Stimulated activated CD4-positive, alpha-beta T cell treated with anti-CD3 and anti-CD28 coated beads, Interleukin-15, amount 100 ng/mL, for 1 hour (primary cell): ENCODE measurements at places on chromosomes 2 and 18.

DNA sequence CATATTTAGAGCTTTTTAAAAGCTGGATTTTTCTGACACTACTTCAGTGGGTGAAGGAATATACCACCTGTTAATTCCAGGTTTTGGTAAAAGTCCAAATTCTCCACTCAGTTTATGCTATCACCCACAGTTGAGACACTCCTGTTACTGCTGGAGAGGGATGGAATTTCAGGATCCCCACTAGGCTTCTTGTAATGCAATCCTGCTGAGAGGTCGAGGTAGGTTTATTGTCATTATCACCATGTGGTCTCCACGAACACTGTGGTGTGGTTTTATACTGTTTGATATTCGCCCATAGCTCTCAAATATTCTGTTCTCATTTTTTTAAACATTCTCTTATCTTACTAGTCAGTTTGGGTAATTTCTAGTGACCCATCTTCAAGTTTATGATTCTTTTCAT, 167.9 kb downstream of the CCDC102B start:
- DNase-seq: no peak

DNA sequence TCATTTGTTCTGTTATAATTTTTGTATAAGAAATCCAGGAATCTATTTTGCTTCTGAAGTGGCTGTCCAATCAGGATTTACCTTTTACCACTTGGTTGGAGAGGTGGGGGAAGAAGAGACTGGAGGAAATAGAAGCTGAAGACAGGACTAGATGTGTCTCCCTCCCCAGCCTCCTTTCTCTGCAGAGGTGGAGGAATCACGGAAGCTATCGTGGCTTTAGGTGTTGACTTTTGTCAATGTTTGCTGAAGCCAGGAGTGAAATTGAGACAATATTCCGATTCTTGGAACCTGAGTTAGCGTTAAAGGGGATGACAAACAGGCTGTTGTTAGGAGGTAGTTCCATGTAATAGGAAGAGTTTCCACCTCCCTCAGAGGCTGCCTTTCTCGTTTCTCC, 43.5 kb downstream of the PDCL3 start:
- DNase-seq: no peak

GRCh38 chr2:229641676-229642075, 72.7 kb downstream of the DNER start:
- no peak for DNase-seq

- DNase-seq: no peak
Observed at GRCh38 chr2:107303964-107304363, 418.0 kb upstream of the ST6GAL2 start.

DNA sequence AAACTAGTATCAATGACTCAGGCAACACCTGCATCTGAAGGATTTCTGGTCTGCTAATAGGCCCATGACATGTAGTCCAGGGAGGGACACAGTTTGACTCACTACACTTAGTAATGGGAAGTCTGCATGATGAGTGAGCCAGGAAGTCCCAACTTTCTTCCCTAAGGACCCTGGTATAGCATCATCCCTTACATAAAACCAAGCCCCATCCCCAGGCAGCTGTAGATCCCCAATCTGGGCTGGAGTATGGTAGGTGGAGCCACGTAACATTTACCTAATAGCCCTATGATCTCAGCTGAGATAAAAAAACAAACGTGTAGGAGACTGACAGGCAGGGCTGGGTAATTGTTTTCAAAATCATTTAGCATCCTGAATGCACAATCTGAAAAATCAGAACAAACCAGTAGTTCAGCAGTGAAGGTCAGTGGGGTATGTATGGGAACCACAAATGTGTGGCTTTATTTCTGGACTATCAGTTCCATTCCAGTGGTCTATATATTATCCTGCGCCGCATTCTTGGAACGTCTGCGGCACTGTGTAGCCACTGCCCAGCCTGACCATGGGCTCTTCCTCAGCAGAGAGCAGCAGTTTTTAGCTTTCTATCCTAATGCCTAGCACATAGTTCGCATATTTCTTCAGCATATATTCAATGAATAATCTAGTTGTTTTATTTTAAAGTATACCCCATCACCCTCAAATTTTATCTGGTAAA, 33.5 kb downstream of the EPB41L3 start:
- DNase-seq: no peak

- no peak for DNase-seq
Observed at GRCh38 chr2:28021898-28022297, 131.4 kb downstream of the BABAM2 start.

DNA sequence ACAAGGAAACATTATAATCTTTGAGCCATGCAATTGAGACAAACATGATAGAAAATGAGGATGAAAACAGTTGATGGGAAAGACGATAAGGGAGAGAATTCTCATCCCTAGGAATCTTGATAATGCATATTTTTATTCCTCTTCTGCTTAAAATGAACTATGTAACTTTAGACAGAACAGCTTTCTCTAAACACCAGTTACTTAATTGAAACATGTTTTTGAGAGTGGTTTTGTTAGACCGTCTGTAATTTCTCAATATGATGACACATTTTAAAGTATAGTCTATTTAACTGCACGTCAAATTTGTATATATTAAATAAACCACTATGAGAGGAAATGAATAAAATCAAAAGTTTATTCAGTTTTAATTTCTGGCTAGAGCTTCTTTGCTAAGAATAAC, 1453.9 kb upstream of the NXPH2 start:
- DNase-seq: no peak

GRCh38 chr2:133194777-133195335, 373.4 kb downstream of the NCKAP5 start:
- DNase-seq: no peak

GRCh38 chr18:77433076-77433475, 183.4 kb downstream of the GALR1 start:
- no peak for DNase-seq

DNA sequence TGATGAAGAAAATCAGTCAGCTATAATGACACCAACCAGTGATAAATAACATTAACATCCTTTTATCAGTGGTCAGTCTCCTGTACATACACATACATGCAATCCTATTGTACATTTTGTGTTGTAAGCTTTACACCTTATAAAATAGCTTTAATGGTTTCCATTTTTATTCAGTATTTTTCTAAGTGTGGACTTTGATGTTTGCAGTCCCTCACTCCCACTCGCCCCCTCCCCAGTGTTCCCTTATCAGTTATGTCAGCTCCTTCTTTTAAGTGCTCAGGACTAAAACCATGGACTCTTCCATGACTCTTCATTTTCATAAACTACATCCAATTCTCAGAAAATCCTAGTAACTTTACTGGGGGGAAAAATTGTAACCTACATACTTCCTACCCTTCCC, 713.0 kb downstream of the LRRTM4 start:
- no peak for DNase-seq

GRCh38 chr18:62396381-62396780, 71.3 kb downstream of the TNFRSF11A start:
- DNase-seq: no peak

DNA sequence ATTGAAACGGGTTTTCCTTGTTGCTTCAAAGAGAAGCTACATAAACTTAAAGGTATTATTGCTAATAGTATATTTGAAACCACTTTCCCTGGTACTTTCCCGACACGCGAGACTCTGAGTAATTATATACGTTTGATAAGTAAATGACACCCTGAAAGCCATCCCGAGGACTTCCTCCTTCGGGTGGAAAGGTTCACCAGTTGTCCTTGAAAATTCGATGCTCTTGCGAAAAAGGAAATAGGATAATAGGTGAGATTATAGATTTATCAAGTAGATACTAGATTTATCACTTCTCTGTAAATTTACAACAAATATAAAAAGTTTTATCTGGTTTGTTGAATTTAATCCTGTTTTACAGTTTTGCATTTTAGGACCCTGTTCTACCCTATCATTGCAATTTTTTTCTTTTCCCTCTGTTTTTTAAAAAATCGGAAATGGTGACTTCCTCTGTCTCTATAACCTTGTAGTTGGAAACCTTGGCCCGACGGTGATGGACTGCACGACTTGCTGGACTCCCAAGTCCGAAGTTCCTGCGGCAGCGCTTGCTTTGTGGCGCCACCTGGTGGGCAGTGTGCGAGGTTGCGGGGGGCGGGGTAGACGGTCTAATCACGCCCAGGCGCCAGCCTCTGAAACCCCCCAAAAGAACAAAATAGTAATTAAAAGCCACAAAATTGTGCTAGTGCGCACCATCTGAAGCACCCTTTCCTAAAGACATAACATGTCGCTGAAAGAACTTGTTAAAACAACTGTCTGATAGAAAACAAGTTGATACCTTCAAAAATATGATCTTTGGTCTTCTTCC, 972 bp upstream of the DLX2 start:
- DNase-seq: peak; percentile 59

DNA sequence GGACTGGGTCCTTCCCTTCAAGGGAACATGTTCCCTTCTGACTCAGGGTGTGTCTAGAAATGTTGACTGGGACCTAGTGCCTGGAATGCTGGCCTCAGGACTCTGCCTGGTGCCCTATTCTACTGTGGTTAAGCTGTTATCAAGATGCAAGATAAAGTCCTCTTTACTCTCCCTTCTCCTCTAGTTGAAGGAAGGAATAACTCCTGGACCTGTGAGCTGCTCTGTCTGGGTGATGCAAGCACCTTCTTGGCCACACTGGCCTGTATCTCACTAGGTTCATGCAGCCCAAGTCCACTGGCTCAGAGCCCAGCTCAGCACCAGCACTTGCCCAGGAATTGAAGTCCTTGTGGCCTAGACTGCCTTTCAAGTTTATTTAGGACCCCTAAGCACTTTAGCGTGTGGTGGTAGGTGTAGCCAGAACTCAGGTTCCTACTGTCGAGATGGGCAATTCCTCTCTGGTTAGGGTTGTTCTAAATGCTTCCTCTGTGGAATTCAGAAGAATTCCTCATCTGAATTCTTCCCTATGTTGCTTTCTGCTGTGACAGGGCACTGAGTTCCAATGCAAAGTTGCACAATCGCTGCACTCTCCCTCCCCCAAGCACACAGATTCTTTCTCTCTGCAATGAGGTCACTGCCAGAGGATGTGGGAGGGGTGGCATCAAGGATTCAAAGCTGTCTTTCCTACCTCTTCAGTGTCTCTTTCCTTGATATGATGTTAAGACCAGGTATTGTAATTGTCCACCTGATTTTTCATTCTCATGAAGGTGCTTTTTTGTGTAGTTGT, 54.7 kb downstream of the VWC2L start:
- no peak for DNase-seq

- DNase-seq: no peak
Observed at GRCh38 chr2:176621350-176621749, 352.1 kb downstream of the MTX2 start.

DNA sequence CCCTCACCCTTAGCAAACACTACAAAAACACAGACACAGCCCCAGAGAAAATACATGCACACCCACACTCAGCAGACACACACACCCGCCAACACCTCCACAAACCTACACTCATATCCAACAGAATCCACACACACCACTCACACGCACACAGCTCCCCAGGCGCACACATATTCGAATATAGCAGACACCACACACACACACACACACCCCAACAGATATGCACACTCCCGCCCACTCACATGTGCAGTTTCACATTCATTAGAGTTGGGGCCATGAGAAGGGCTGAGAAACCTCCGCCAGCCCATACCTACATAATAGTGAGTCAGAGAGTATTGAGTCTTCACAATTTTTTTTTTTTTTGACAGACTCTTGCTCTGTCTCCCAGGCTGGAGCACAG, 29.4 kb upstream of the NOTO start:
- DNase-seq: no peak

DNA sequence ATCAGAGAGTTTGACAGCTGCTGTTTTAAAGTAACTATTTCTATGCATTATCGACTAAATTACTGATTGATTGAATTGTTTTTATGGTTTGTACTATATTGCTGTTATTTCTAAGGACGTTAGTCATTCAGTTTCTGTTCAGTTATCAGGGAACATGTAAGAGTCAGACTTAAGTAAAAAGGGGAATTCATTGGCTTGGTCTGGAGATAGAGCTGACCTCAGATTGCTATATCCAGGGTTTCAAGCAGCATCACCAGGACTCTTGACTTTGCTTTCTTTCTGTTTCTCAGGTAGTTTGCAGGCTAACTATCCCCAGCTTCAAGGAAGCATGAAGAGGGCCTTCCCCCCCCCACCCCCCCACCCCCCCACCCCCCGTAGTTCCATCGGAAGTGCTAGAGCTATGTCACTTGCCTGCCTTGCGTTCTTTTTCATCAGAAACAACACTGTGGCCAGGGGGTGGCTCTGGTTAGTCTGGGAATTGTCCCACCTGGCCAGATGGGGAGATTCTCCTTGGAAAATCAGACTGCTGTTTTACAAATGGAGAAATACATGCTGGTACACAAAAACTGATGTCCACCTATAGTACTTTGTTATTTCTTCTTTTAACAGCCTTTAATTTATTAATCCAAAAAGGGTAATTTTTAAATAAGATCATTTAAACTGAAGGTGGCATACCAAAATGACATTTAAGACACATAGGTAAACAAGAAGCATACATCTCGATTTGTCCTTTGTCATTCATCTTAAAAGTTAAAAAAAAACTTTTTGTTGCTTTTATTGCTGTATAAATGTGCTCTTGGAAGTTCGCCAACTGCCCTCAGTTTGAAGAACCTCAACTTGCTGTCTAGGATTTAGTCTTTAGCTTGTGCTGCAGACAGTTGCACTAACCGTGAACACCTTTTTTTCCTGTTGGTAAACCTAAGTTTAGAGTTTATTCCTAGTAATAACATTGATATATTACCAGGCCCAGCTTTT, 9.4 kb downstream of the SMAD4 start:
- no peak for DNase-seq

- no peak for DNase-seq
Observed at GRCh38 chr18:21823848-21824247, 83.3 kb downstream of the MIB1 start.

- DNase-seq: no peak
Observed at GRCh38 chr18:76886112-76886511, 63.8 kb downstream of the ZNF236 start.

GRCh38 chr18:22403950-22404349, 13.8 kb downstream of the CTAGE1 start:
- DNase-seq: no peak

- DNase-seq: no peak
Observed at GRCh38 chr2:179335732-179336131, 71.1 kb upstream of the SESTD1 start.

- no peak for DNase-seq
Observed at GRCh38 chr2:663221-663620, 14.0 kb downstream of the TMEM18 start.
